ENCODE measurements at places on chromosomes 5 and 9.

DNA sequence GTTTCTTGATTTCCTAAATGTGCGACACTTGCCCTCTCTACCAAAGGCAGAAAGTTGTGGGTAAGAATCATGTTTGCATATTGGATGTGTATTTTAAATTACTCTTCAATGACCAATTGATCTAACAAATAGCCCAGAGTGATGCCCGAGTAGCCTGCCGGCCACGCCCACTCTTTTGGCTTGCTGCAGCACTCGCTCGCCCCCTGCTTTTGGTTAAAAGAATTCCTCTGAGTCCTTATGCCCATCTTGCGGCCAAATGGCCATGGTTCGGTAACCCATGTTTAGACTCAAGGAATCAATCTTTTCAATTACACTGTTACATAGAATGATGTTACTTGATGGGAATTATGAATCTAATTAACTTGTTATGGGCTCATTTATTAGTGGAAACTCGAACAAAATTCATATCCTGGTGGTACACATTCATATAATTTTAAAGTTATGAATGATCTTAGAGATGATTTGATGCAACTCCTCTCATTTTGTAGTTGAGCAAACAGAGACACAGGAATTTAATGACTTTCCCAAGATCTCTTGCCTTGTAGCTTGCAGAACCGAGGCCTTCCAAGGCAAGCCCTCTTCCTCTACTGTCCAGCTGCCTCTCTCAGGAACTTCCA is 36.5 kb downstream of the PPIC start:
- no peak for DNase-seq

GRCh38 chr5:43042176-43042625 is 2.1 kb upstream of the ANXA2R start:
- DNase-seq: peak; percentile 31

GRCh38 chr9:95197692-95198271 is 119.7 kb downstream of the FANCC start:
- DNase-seq: no peak

- no peak for DNase-seq
These were observed 29.4 kb downstream of the NUTM2F start for GRCh38 chr9:94298949-94299599.

DNA sequence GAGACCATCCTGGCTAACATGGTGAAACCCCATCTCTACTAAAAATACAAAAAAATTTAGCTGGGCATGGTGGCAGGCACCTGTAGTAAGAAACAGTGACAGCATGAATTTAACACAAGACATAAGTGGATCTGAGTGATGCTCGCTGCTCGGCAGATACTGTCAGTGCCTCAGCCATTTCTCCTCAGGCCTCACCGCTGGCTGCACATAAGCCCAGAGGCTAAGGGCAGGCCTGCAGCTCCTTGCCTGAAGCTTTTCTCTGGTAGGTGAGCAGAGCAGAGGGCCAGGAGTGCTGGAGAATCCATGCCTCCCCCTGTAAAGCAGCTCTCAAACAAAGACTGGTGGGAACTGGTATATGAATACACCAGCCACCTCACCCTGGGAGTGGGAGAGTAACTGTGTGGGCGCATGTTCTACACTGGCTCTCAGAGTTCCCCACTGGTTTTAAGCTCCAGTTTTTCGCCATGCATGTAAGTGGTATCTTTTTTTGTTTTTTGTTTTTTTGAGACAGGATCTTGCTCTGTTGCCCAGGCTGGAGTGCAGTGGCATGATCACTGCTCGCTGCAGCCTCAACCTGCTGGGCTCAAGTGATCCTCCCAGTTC is 10.3 kb upstream of the CD72 start:
- no peak for DNase-seq

- no peak for DNase-seq
These were observed 146.8 kb downstream of the PAPPA start for GRCh38 chr9:116300360-116300870.

DNA sequence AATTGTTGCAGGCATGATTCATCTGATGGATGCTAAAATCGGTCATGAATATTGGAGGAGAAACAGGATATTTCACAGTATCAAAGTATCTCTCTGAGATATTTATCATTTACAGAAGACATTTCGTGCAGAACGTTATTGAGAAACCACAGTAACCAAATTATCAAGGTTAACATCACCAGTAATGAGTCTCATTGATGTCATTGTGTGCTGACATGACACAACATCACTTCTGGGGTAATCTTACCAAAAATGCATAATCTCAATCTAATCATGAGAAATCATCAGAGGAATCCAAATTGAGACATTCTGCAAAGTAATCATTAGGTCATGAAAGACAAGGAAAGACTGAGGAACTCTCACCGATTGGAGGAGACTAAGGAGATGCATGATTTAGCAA is 42.7 kb downstream of the C5orf22 start:
- DNase-seq: no peak

DNA sequence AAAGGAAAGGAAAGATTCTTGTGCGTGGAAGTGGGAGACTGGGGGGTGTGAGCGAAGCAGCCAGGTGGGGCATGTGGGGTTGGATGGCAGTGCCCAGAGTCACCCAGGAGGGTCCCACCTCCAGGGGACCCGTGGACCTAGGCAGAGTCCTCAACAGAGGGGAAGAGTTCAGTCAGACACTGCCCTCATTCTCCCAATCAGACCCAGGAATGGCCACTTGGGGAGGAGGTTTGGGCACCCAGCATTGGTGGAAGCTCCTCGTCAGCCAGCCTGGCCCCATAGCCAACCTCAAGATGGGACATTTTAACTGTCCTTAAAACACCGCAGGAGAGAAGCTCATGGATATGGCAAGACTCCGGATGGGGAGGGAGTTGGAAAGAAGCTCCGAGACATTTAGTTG is 21.9 kb upstream of the LAMC3 start:
- no peak for DNase-seq

- no peak for DNase-seq
These were observed 240.5 kb downstream of the CETN3 start for GRCh38 chr5:90169078-90169477.

- DNase-seq: no peak
These were observed 143.2 kb downstream of the SSBP2 start for GRCh38 chr5:81607693-81608092.

- DNase-seq: no peak
These were observed 229.8 kb downstream of the NTRK2 start for GRCh38 chr9:84899326-84899725.

DNA sequence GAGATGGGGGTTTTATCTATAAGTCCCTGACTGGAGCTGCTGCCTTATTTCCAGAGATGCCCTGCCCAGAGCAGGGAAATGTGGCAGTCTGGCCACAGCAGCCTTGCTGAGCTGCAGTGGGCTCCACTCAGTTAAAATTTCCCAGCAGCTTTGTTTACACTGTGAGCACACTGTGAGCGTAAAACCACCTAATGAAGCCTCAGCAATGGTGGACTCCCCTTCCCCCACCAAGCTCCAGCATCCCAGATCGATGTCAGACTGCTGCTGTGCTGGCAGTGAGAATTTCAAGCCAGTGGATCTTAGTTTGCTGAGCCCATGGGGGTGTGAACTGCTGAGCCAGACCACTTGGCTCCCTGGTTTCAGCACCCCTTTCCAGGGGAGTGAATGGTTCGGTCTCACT is 208.7 kb upstream of the RAI14 start:
- DNase-seq: no peak

GRCh38 chr9:27408482-27408881 is 111.5 kb upstream of the EQTN start:
- no peak for DNase-seq

- no peak for DNase-seq
These were observed 30.8 kb downstream of the LCP2 start for GRCh38 chr5:170266570-170267381.

- DNase-seq: no peak
These were observed 30.8 kb downstream of the HAPLN1 start for GRCh38 chr5:83689881-83690280.

GRCh38 chr9:109781541-109782197 is 1.7 kb downstream of the PALM2AKAP2 start:
- no peak for DNase-seq

DNA sequence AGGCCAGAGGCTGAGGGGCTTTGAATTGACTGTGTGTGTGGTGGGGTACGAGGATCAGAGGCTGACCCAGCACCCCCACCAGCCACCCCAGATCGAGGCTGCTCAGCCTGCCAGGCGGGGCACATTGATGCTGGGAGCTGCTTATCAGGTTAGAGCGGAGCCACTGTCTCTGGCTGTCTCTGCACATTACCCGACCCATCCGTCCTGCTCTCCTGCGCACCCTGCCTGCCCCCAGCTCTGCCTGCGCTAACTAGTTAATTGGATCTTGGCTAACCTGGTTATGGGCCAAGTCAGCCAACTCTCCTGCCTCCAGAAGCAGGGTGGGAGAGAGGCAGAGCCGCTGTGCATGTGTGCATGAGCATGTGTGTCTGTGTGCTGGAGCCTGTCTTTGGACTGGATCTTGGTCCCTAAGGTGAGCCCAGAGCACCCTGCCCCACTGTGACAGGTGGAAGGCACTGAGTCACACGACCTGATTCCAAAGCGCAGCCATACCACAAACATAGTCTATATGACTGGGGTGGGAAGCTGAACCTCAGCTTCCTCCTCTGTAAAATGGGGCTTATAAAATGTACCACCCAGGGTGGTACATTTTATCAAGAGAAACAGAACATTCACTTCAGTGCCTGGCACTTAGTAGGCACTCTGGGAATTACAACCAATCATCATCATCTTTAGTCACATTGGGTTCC is 39.7 kb downstream of the PCDH1 start:
- no peak for DNase-seq
